ENCODE measurements at places on chromosomes 11 and 22.
A peak's percentile ranks its signal among the peaks of the same experiment; 100 is the strongest.

GRCh38 chr11:103946793-103947545 is 89.5 kb upstream of the DDI1 start:
- no peak for DNase-seq

GRCh38 chr22:31185056-31185455 is 25.1 kb downstream of the RNF185 start:
- no peak for DNase-seq

GRCh38 chr11:92687724-92688123 is 281.7 kb upstream of the MTNR1B start:
- DNase-seq, result no peak

DNA sequence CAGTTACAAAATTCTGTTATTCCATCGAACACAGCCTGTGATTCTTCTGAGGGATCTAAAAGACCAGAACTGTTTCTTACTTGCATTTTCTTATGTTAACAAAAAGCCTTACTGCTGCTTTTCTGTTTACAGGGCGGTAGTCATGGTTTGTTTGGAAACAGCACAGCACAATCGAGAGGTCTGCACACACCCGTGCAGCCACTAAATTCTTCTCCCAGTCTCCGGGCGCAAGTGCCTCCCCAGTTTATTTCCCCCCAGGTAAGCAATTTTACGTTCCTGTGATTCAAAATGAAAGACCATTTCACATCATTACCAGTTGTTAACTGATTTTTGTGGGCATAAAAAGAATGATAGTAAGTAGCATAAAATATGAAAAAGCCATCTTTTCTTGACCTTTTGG is 60.8 kb upstream of the ADSL start:
- DNase-seq, result no peak

DNA sequence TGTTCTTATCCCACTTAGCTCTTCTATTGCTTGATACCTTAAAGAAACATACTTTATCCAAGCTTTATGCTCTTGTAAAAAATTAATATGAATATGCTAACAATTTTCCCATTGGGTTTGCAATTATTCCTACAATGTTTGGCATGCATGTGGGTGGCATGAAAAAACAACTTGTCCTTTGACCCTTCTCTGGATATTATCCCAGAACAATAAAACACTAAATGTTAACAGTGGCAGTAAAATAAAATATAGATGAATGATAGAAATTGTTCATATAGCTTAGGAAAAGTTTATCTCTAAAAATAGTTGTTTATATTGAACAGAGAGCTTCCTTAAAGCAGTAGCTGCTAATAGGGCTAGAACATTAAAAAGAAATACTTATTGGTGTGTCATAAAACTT is 860.5 kb upstream of the LRRC4C start:
- no peak for DNase-seq

- peak; percentile 41 for DNase-seq
These were observed 30.3 kb upstream of the NAP1L4 start for GRCh38 chr11:3022300-3022967.

DNA sequence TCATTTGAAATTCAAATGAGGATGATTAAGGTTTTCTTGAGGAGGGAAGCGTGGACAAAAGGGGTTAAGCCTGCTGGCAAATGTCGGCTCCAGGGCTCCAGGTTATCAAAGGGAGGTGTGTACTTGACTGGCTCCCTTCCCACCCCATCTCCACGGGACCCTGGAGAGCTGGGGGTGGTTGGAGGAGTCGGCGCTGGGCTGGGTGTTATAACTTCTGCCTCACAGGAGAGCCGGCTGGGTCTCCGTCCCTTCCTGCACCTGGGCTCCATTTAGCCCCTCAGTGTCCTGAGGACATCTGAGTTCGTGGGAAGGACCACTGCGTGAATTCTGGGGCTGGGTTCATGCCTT is 15.6 kb downstream of the POU2F3 start:
- DNase-seq, result no peak

DNA sequence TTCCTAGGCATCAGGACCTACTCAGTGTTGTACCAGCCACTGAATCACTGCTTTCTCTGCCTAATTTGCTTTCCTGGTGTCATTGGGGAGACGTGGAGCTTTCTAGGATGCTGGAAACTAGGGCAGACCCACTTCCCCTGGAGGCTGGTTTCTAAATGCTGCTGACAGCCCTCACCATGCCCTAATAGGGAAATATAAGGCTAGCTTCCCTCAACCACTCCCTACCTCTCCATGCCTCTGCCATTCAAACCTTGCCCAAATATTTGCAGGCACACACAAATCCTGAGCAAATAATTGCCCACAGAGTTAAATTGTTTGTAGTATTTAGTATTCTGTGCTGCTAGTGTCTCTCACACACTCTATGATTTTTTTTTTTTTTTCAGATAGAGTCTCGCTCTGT is 310.2 kb downstream of the DDX10 start:
- no peak for DNase-seq

DNA sequence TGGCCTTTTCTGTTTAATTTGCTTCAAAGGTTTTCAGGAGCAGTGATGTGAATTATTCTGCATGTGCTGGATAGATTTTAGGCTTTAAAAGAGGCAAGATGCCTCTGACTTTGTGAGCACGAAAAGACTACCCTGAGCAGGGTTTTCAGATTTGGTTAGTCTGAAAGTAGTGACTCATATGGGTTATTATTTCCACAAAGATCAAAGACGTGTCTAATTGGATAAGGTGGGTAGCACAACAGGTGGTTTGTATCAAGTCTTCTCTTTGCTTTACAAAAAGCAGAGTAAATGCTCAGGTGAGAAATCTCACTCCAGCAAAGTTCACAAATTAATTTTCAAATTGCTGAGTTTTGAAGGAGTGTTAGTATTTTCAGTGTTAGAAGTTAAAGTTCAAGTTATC is 37.6 kb upstream of the DBX1 start:
- DNase-seq, result no peak

- no peak for DNase-seq
These were observed 64.4 kb upstream of the RRM1 start for GRCh38 chr11:4030197-4030596.

- DNase-seq, result no peak
These were observed 53.3 kb upstream of the JAM3 start for GRCh38 chr11:134015556-134015955.

DNA sequence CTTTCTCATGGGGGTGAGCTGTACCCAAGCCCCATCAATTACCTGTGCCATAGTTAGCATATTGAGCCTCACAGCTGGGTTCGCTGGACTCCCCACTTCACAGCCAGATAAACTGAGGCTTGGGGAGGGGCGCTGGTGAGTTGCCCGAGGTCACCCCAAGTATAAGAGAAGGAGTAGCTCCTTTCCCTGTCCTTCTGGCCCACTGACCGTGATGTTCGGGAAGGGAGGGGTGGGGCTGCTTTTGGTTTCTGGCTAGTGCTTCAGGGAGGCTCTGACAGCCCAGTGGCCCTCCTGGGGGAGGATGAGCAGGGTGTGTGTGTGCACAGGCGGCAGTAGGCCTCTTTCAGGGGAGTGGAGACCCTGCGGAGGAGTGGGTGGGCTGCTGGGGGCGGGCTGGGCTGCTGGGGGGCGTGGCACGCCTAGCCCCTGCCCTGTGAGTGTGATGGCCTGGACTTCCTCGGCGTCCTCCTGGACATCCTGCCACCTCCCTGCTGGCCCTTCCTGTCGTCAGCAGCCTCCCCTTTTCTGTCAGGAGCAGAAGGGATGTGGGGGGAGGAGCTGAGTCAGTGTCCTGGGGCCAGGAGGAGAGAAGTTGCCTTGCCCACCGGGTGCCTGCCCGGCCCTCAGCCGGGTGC is 50.3 kb downstream of the TRIOBP start:
- no peak for DNase-seq

GRCh38 chr11:2468363-2469235 is 23.8 kb downstream of the KCNQ1 start:
- no peak for DNase-seq

DNA sequence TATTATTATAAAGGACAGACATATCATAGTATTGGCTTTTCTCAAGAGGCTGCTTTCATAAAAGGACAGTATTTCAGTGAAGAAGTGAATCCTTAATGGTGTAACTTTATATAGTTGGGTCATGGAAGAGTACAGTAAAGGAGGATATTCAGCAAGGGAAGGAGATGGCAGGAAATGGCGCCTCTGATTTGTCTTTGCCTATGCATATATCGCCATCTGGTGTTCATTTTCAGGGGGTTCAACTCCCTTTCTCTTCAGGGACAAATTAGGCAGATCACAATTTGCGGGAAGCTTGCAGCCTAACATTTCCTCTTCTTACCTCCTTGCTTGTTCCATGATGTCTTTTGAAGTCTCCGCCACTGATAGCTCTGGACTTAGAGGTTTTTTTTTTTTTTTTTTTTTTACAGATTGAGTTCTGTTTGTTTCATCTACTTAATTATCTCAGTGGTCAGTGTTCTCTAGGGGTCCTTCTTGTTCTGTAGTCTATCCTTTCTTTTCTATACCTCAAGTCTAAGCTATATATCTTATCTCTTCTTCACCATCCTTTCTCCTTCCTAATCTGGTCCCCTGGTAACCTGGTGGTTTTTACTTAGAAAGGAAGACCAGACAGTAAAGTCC is 21.8 kb upstream of the RRM1 start:
- peak; percentile 47 for DNase-seq

GRCh38 chr22:44659140-44659539 is 42.9 kb upstream of the PRR5 start:
- DNase-seq, result no peak

DNA sequence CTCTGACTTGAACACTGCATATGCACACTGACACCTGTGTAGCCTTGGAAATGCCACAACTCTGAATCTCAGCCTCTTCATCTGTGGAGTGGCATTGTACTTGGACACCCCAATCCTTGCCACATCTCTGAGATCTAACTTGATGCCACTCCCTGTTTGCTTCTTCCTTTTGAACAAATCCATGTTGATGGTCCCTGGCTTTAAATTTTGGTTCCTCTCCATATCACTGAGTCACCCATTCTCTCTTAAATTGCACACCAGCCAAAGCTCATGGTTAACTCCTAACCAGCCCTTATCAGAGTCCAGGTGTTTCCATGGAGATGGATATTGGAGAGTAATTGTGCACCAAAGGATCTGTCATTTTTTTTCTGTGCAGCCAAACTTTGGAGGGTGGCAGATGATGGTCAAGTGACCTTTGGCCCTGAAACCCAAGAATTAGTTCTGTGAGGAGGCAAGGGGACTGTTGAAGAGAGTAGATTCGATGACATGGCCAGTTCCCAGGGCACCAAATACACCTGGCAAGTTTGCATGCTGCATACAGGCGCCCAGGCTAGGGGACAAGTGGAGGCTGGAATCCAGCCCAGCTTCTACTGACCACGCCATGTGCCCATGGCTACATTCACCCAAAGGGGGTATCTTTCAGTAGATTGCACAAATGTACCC is 25.1 kb upstream of the PAMR1 start:
- DNase-seq, result no peak

- no peak for DNase-seq
These were observed 12.2 kb upstream of the RBM4B start for GRCh38 chr11:66689661-66690590.

DNA sequence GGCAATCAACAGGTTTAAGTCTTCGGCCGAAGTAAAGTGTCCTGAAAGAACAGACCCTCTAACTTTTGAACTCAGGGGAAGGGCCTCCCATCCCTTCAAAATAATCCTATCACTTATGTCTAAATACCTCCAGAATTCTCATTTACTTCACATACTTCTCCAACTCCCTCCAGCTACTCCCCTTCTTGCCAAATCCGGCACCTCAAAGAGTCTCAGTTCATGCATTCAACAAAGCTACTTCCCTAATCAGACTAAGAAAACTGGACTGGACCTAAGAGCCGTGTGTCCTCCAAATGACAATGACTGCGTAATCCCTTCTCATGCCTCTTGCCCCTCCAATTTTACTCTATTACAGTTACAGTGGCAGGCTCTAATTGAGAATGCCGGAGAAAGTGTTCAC is 1.3 kb downstream of the DDB1 start:
- DNase-seq, result no peak

GRCh38 chr22:26417406-26417805 is 11.7 kb upstream of the ASPHD2 start:
- DNase-seq, result no peak

GRCh38 chr22:22086501-22087158 is 104.0 kb upstream of the TOP3B start:
- no peak for DNase-seq

DNA sequence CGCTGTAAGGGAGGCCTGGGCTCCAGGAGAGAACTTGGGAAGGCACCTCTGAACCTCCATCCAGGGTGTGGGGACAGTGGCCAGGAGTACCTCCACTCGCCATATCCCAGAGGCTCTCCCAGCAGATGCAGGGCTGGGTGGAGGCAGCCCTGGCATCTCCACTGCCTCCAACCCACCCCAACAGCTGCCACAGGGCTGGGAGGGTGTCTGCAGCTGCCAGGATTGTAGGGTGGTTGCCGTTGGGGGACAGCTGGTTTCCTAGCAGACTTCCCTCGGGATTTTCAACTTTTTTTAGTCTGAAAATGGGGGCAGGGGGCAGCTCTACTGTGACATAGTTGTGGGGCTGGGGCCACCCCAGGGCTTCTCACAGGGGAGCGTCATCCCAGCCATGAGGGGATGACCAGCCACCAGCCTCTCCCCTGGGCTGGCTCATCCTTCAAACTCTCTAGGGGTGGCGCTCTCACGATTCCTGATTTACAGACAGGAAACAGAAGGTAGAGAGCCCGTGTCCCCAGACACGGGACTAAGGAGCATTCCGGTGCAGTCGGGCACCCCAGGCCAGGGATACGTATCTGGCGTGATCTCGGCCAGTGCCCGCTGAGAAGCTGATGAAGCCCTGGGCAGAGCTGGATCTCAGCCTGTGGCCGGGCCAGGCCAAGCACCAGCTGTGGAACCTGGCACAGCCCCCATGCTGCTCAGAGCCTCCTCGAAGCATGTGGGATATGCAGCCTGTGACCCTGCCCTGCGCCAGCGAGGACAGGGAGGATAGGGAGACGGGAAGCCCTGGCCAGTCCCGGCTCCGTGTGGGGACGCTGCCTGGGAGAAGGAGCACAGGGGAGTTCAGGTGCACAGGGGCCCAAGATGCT is 9.9 kb downstream of the PRR5 start:
- DNase-seq, result no peak

DNA sequence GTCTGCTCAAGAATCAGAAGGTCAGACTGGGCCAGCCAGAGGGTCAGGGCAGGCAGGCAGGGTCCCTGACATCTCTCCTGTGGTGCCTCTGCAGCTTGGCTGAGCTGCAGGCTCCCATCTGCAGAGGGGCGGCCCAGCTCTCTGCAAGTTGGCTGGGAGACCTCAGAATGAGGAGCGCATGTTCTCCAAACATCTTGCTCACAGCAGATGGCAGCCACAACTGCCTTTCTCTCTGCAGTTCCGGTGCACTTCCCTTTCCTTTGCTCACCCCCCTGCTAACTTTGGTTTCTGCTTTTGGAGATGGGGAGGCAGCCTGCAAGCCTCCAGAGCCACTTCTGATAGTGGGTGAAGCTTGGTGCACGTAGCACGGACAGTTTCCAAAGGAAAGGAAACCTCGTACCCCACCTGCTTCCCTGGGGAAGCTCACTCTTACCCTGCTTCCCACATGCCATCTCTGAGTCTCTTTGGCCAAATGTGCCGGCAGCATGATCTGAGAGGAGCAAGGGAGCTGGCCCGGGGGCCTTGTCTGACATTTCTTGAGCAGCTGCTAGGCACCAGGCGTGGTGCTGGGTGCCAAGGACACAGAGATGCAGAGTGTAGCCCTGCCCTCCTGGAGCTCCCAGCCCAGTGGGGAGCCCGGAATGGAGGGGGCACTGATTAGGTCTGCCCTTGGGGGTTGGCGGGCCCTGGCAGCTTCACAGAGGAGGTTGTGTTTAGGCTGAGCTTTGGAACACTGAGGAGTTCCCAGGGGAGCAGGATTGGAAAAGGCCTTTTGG is 18.2 kb downstream of the DAGLA start:
- no peak for DNase-seq

GRCh38 chr11:126025822-126026221 is 36.8 kb downstream of the CDON start:
- no peak for DNase-seq

Measured in GM19239 (cell line).